Stimulated activated CD4-positive, alpha-beta T cell treated with anti-CD3 and anti-CD28 coated beads, Interleukin-1b, Interleukin-23, amount 100 ng/mL, for 48 hours (primary cell): ENCODE measurements at places on chromosomes 1 and 21.

DNA sequence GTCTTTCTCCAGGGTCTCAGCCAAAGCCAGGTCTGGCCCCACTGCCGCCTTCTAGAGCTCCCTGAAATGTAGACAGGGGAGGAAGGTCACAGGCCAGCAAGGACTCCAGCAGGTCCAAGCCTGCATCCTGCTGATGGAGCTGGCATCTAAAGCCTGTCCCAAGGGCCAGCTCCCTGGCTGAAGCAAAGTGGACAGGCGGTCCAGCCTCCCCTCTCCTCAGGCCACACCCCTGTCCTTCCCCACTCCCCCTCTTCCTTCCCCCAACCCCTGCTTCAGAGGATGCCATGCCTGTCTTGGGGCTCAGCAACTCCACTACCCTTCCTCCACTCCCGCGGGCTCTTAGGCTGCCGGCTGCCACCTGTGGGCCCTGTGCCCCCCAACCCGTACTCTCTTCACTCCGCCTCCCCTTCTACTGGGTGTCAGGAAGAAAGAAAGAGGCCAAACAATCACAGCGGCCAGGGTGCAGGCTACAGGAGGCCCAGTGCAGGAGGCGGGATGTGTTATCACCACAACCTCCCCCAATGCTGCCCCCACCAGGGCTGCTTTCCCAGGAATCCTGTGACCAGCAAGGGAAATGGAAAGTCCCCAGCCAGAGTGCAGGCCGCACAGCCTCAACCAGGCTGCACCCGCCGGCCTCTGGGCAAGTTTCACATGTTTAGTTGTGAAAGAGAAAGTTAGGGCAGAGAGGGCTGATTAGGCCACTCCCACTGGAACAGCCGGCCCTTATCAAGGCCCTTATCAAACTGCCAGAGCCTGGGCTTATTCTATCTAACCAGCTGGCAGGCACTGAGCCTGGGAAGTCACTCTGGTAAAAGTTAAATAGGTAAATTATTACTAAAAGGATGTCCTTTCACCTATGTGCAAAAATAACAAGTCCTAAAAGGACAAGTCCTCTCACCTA is 34.1 kb downstream of the ACOT7 start:
- DNase-seq = peak; percentile 41

- DNase-seq = no peak
Observed at GRCh38 chr1:159968901-159969300, 14.9 kb upstream of the SLAMF9 start.

GRCh38 chr1:58862728-58863385 is 79.0 kb upstream of the JUN start:
- no peak for DNase-seq

- DNase-seq = no peak
Observed at GRCh38 chr1:225750875-225751824, 26.5 kb upstream of the SRP9 start.

GRCh38 chr1:164188497-164188896 is 370.5 kb upstream of the PBX1 start:
- no peak for DNase-seq

DNA sequence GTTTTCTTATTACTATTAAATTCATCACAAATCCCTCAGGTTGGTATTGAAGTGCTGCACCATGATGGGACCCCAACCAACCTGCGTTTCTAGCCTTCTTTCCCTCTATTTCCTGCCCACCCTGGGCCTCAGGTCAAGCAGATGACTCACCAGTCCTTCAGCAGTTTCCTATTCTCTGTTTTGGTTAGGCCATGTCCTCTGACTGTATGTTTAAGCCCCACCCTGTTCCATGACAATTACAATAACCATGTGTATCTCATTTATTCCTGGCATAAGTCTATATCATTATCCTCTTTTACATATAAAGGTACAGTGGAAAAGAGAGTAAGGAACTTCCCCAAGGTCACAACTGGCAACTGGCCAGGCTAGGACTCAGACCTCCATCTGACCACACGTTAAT is 5.3 kb upstream of the FAM78B start:
- DNase-seq = no peak

DNA sequence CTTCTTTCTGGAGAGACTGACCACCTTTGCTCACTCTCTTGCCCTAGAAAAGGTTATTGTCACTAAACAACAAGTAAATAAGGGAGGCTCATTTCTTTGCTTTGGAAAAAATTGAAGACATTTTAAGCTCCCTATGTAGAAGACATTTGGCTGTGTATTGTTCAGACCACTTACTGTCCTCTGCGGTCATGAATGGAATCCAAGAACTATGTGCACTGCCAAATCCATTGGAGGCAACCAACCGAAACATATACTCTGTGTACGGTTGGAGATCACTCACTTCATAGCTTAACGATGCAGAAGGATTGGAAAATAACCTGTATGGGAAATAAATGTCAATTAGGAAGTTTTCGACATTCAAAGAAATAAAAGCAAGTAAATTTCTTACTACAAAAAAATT is 332.8 kb downstream of the KCTD3 start:
- DNase-seq = no peak
